Activated CD8-positive, alpha-beta memory T cell treated with anti-CD3 and anti-CD28 coated beads for 1 hour (primary cell): ENCODE measurements at places on chromosomes 5 and 9.

DNA sequence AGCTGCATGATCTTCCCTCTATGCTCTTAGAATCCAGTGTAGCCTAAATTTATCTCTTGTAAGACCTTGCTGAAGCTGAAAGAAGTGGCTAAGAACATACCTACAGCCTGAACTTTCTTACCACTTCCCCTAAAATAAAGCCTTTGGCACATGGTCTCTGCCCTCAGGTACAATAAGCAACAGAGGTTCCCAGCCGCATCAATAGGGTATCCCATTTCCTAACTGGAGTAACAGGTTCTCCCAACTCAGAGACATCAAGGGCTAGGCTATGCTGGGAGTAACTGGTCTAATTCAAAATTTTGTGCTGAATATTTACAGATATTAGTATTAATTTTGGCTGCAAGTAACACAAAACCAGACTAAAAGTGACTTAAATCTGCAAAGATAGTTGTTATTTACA is 335.8 kb upstream of the TRPC7 start:
- no peak for DNase-seq

GRCh38 chr5:36655161-36655560 is 48.8 kb downstream of the SLC1A3 start:
- no peak for DNase-seq

- DNase-seq: no peak
These were observed 494.8 kb upstream of the WWC1 start for GRCh38 chr5:167796672-167797071.

DNA sequence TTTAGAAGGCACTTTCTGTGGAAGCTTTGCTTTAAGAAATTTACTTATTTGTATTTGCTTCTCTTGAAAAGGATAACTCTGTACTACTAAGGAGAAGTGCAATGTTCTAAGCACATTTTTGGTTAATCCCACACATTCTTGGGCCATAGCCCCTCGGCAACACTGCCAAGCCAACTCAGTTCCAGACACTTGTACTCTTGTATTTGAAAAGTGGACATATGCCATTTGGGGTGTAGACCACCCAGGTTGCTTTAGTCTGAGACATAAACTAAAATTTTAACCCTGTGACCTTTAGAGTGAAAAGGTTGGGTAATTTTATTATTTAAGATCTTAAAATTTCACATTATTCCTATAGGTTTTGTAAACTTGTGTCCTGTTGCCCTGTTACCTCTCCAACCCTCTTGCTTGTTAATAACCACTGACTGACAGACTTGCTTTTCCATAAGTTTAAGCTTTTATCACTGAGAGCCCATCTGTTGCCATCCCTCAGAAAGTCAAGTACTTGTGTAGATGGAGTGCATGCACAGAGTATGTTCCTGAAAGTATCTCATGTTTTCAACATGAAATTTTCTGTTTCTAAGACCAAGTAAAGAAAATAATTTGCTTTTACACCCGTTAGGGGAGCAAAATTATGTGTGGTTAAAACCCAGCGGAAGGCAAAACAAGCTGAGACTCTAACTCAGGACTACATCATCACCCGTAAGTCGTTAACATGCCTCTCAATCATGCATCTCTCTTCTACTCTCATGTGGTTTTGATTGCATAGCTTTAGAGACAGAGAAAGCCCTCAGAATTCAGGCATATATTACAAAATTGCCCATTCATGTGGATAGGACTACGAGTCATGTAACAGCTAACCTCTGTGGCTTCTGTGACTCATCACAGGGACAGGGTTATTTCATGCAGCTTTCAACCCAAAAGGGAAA is 117.3 kb downstream of the GDNF start:
- DNase-seq: no peak

DNA sequence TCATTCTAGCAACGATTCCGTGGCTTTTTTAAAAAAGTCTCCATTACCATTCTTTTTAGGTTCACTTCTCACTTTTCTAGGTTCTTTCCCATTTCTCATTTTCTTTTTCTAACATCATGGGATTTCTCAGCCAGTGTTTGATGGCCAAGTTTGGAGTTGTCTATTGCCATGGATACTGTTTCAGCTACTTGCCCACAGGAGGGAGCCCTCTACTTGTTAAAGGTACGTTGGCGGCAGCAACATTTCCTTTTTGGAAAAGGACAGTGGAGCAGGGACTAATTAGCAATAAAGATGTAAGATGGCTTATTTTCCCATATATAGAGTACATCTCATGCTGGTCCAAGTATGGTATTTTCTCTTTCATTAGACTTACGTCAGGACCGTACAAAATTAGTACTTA is 2257.5 kb upstream of the C9orf72 start:
- DNase-seq: no peak

DNA sequence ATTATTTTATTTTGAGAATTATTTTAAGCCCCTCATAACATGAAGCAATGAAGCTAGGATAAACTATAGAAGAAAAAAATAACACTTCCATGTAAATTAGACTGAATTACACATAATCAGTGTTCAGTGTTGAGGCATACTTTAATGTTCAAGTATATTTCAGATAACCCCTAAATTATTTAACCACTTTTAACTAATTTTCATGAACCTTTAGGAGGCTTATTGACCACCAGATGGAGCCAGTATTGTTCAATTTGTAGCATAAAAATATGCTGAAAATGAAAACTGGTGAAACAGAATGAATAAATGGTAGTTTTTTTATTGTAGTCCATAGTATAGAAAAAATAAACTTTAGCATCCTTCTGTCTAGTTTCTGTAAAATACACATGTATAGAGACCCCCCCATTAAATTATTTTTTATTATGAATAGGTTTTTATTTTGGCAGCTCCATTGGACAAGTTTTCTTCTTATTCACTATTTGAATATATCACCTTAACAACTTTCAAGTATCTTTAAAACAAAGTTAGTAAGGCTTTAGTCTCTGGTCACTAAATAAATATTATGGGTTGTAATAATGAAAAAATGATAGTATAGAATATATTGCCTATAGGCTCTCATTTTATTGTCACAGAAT is 190.1 kb downstream of the CWC27 start:
- no peak for DNase-seq

DNA sequence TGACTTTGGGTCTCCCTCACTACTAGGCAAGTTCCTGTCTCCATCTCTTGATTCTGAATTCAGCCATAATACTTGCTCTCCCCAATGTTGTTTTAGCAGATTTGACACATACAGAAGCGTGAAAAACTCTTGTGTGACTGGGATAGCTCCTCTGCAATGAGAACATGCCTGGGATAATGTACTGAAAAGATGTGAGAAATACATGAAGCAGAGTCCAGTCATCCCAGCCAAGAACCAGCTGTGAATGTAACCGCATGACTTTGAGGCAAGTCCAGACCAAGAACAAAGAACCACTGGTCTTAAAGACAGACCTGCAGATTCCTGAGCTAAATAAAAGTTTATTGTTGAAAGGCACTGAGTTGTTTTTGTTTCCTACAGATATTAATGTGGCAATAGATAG is 135.0 kb downstream of the NMUR2 start:
- no peak for DNase-seq

DNA sequence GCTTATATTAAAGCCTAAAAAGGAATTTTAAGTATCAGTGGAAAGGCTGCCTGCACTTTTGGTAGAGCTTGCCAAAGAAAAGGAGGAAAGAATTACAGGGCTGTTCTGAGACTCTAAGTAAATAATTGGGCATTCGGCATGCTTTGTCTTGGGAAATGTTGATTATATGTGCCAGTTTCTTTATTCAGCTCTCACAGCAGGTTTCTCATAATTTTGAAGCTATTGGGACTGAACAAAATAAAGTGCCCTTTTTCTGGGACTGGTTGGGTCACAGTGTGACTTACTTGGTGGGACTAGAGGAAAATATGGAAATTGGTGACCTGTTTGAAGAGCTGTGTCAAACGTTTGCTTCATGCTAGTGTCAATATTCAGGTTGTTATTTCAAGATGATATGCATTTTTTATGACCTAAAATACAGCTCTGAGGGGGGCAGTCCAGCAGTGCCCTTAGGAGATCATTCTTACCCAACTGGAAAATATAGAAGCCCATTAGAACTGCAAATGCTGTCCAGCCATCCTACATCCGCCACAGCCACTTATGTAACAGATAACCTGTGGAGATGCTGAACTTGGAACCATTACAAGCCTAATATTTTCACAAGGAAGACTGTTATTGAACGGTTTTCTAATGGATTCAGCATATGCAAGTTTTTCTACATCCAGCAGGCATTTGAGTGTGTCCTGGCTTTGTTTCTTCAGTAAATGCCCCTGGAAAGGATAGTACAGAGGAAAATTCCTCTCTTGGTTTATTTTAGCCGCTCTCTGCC is 122.4 kb downstream of the SNCAIP start:
- DNase-seq: no peak

DNA sequence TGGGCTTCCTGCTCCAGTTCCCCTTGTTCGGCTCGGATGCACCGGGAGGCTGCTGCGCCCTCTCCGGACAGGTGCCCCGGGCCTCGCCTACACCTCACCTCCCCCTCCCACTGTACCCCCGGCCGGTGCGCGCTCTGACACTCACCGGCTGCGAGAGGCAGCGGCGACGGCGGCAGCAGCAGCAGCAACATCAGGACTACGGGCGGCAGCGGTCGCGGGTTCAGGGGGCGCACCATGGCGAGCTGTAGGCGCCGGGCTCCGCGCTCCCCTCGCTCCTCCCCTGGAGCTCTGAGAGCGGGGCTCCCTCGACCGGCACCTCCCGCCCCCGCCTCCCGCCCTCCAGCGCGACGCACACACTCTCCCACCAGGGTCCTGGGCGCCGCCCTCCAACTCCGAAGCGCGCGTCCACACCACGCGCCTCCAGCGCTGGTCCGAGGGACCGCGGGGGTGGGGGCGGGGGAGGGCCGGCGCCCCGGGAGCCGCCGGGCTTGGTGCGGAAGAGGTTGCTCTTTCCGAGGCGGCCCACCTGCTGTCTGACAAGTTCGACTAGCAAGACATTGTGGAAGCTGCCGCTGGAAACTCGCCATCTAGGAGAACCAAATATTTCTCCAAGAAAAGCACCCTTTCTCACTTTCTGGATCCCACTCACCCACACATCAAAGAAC is at the start of gene GFRA3:
GFRA3 (minus strand) TSS at position 433 of the 665 bp plus-strand sequence; CDS start at position 236, 197 bp downstream.
- no peak for DNase-seq

GRCh38 chr5:172770374-172770674 is 671 bp downstream of the DUSP1 start:
- no peak for DNase-seq

- DNase-seq: no peak
These were observed 68.7 kb downstream of the PRR16 start for GRCh38 chr5:120532835-120533234.
